Placental pericyte (primary cell): ENCODE measurements at places on chromosomes 1 and 21. TPM values are rescaled to one million over a fixed set of nuclear protein-coding genes. Genes with fewer than 3 reads are reported as not detected.

The RBM11 gene
- total RNA-seq = not detected in 2 replicates

The OTUD7B gene
- total RNA-seq = 20.1 and 23.5 TPM in 2 replicates

The TEDDM1 gene
- not detected in 2 replicates for total RNA-seq

The GSTM2 gene
- total RNA-seq = 7.6 and 16.0 TPM in 2 replicates

The HOOK1 gene
- not detected in 2 replicates for total RNA-seq

The NTRK1 gene
- total RNA-seq = not detected in 2 replicates

The FNDC5 gene
- 0.22 and 0.29 TPM in 2 replicates for total RNA-seq

The FBLIM1 gene
- total RNA-seq = 152 and 186 TPM in 2 replicates

The RNPC3 gene
- total RNA-seq = 9.4 and 10.5 TPM in 2 replicates

The TMPRSS15 gene
- not detected in 2 replicates for total RNA-seq

The SLAMF9 gene
- not detected in 2 replicates for total RNA-seq

The MTARC1 gene
- 0.14 and 0.44 TPM in 2 replicates for total RNA-seq

The CADM3 gene
- total RNA-seq = not detected in 2 replicates

The RNU1-2 gene
- under 0.01 TPM in 2 replicates for total RNA-seq
